ENCODE measurements at places on chromosomes 2 and 18.

DNA sequence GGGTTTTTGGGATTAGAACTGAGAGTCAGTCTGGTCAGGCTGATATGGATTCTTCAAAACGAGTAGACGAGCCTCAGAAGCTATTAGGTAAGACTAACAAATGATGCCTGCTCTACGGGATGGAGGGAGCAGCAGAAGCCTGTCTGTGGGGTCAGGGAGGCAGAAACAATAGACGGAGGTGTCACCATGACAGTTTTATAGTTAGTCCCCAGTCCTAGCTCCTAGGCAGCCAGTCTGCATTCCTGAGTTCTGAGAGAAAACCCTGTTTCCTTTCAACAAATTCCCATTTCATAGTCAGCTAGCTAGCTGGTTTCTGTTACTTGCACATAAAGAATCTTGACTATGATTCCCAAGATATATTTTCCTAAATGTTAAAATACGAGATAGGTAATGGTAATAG is 542.1 kb downstream of the PID1 start:
- no peak for DNase-seq

DNA sequence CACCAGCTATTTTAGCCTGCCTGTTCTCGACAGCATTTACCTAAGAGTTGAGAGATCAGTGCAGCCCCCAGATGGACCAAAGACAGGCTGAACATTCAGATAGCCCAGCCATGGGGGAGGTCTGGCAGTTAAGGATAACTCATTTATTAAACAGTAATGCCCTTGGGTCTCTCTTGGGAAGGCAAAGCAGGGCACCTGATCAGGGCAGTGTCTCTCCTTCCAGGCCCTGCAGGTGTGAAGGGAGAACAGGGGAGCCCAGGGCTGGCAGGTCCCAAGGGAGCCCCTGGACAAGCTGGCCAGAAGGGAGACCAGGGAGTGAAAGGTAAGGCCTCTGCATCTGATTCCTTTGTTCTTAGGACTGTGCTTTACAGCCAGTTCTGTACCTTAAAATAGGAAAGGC is 49.6 kb downstream of the MARCO start:
- DNase-seq = no peak

DNA sequence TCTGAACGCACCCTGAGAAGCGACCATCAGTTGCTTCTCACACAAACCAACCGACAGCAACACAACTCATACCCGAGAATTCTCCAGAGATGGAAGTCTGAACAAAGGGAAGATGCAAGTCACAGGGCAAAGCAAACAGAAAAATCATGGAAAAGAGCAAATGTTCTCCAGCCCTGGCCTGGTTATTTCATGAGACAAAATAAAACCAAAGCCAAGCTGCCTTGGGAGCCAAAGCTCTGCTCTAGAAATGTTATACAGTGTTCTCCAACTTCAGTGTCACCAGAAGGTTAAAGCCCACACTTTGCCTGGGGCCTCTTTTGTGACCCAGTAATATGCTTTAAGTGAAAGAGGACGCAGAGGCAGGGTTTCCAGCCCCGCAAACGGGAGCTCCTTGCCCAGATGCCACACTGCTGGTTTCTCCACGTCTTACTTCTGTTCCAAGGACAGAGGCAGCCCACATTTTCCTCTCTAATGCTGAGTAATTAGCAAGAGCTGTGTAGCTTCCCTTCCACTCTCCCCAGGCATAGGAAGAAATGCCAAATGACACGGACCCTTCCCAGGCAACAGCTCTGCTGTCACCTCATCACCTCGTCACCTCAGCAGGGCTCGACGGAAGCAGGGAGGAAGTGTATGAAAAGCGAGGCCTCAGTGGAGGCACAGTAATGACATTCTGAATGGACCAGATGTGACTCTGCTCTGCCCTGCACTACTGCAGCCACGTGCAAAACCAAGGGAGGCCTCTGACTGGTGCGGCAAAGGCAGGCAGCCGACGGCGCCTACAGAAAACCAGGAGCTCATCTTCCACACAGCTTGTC is 64.7 kb downstream of the FBXO15 start:
- peak; percentile 6 for DNase-seq

GRCh38 chr18:79470547-79470946 is 74.8 kb downstream of the NFATC1 start:
- no peak for DNase-seq

DNA sequence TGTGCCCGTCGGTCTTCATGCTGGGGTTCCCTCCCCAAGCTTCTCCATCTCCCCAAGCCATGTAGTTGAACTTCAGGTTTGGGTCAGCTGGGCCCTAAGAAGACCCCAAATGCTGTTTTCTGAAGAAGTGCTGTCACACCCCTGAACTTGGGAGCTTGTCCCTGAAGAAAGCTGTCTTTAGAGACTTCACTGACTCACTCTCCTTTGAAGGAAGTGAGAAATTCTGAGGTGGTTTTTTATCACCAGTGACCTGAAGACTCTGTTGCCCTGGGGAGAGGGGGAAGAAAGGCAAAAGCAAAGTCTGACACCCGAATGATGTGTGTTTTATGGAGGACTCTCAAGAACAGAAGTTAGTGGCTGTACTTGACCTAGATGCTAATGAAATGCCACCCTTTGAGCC is 83.6 kb upstream of the BCL2L11 start:
- DNase-seq = no peak

DNA sequence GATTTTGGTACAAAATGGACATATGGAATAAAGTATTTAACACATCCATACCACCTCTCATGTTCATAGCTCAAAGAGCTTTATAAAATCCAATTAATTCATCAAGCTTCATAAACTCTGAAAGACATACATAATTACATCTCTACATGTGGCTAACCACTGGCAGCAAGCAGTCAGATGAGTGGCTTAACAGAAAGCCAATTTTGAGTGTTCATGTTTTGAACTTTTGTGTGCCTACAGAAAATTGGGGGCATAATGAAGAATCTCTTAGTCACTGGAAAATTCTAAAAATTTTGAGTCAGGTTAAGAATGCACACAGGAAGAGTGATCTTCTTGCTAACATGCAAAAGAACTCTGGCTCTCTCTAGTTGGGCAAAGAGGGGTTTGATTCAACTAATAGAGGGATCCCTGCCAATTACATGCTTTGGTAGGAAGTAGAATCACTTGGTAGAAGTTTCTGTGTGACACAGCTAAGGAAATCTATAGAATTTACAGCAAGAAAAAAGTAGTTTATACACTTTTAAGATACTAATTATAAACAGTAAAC is 287.4 kb downstream of the NOL4 start:
- no peak for DNase-seq

GRCh38 chr2:177763531-177764265 is 308.9 kb downstream of the PDE11A start:
- DNase-seq = peak; percentile 70

DNA sequence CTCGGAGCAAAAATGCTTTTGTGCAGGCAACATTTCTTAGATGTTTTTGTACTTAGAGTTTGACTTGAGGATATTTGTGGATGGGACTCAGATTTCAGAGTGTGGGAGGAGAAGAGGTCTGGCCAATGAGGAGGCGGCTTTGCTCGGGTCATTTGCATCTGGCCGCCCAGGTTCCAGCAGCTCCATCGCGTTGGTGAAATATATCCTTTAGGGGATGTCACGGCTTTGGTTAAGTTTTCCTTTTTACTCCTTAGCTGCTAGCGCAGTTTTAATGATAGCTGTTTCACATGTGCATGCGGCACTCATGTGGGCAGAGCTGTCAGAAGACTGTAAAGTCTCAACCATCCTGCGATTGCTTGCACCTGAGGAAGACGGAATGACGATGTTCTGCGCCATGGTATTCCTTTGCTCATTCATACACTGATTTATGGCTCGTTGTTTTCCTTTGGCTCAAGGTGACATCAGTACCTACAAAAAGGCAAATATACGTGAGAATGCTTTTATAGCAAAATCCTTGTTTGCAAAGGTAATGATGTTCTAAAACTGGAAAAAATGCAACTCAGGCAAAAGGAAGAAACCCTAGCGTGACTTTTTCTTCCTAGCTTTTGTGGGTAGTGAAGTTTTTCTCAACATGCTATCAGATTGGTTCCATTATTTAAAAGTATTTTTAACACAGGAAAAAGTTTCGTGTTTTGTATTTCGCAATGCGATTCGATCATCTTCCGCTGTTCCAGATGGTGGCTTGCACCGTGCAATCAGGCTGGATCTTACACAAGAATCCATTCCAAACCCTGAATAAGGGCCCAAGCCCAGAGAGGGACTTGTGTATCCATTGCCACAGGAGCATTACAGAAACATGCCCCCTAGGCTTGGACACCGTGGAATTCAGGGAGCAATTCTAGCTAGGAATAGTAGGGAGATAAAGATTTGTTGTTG is 70.5 kb upstream of the ZNF516 start:
- DNase-seq = no peak

- DNase-seq = no peak
These were observed 15.9 kb upstream of the CRIM1 start for GRCh38 chr2:36339607-36340218.
